A549 treated with ZK216348 at 1 μM for 4 hours (cell line): ENCODE measurements at places on chromosomes 2 and 18. TPM values are rescaled to one million over a fixed set of nuclear protein-coding genes. Genes with fewer than 3 reads are reported as not detected.

Gene DOK1
- total RNA-seq, result 3.9 to 6.2 TPM (median 4.7 TPM) in 5 replicates

Gene RAB27B
- total RNA-seq, result 10.2 to 14.7 TPM (median 12.6 TPM) in 5 replicates

Gene RAB6D
- not detected in 5 replicates for total RNA-seq

Gene IL36RN
- total RNA-seq, result 0.06 to 0.13 TPM in 2 of 5 replicates, not detected in the others

Gene AQP12B
- total RNA-seq, result not detected in 5 replicates

Gene ARHGAP15
- total RNA-seq, result not detected in 5 replicates

Gene SLC9A4
- not detected in 5 replicates for total RNA-seq

Gene HOXD9
- 1.2 to 1.8 TPM (median 1.8 TPM) in 5 replicates for total RNA-seq

Gene ZNF804A
- total RNA-seq, result not detected in 5 replicates

Gene DSG4
- not detected in 5 replicates for total RNA-seq

Gene ADD2
- total RNA-seq, result 21.3 to 31.7 TPM (median 25.0 TPM) in 5 replicates

Gene AKAIN1
- not detected in 5 replicates for total RNA-seq

Gene GCKR
- total RNA-seq, result 0.28 to 0.77 TPM (median 0.36 TPM) in 4 of 5 replicates, not detected in the other

Gene MIB1
- total RNA-seq, result 4.1 to 11.8 TPM (median 8.0 TPM) in 5 replicates

Gene SLC5A7
- total RNA-seq, result not detected in 5 replicates

Gene SULT1C2
- total RNA-seq, result 0.34 to 0.88 TPM (median 0.53 TPM) in 5 replicates

Gene LBH
- total RNA-seq, result 78.3 to 138 TPM (median 115 TPM) in 5 replicates
